ENCODE measurements at places on chromosomes 7 and 10.
A peak's percentile ranks its signal among the peaks of the same experiment; 100 is the strongest.

DNA sequence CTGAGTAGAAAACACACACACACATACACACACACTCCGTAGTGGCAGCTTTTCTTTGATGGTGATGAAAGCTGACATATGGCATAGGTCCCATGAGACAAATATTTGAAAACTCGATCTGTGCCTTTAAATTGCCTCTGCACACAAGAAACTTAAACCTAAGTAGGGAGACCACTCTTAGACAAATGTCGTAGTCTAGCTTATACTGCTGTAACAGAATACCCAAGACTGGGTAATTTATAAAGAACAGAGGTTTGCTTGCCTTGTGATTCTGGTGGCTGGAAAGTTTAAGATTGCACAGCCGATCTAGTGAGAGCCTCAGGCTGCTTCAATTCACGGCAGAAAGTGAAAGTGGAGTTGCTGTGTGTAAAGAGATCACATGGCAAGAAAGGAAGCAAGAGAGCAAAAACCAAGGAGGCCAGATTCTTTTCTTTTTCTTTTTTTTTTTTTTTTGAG, 489.4 kb upstream of the SORCS1 start:
- no peak for DNase-seq

- no peak for DNase-seq
Measured at GRCh38 chr7:115679423-115679822, 351.1 kb downstream of the TFEC start.

GRCh38 chr10:79074732-79075131, 6.0 kb downstream of the ZMIZ1 start:
- no peak for DNase-seq

DNA sequence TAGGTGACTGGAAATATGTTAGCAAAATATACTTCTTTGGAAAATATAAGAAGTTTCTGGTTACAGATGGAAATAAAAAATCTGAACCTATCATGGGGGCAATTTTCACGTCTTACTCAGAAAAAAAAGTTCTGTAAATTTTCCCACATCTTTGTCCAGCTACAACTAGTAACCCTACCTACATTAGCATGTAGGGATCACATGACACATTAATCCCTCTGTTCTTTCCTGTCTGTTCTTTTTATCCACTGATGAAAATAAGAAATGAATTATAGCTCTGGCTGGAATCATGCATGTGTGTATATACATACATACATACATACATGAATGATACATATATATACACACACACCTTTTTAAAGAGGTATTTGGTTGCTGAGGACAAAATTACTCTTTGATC, 3.6 kb upstream of the FAM53B start:
- DNase-seq: no peak

DNA sequence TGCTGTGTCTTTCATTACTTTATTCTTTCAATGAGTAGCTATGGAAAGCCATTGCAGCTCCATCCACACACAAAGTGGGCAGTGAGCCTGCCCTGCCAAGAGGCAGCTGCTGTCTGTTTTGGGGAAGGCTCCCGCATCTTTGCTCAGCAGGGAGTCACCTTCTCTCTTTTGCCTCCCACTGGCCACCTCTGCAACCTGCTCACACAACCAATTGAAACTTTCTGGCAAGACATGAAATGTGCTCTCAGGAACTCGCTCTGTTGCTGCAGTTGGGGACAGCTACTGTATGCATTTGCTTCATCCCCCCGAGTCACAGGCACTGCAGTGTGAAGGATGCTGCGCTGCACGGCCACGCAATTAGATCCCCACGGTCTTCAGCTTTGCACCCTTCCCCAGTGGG, 244.8 kb upstream of the NFE2L3 start:
- no peak for DNase-seq

- no peak for DNase-seq
Measured at GRCh38 chr7:6157685-6158423, 114.6 kb downstream of the CYTH3 start.

DNA sequence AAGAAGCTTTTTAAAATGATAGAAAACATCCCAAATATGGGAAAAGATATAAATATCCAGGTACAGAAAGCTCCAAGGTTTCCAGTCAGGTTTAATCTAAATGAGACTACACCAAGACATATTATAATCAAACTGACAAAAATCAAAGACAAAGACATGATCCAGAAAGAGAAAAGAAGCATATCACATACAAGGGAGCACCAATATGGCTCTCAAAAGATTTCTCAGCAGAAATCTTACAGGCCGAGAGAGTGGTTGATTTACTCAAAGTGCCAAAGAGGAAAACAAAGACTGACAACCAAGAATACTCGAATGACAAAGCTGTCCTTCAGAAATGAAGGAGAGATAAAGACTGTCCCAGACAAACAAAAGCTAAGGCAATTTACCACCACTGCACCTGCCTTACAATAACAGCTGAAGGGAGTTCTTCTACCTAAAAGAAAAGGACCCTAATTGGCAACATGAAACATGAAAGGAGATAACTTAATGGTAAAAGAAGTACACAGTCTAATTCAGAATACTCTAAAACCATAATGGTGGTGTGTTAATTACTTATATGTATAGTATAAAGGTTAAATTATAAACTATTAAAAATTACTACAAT, 25.4 kb downstream of the OR2A14 start:
- DNase-seq: no peak

- DNase-seq: no peak
Measured at GRCh38 chr7:69657331-69657730, 59.1 kb downstream of the AUTS2 start.

DNA sequence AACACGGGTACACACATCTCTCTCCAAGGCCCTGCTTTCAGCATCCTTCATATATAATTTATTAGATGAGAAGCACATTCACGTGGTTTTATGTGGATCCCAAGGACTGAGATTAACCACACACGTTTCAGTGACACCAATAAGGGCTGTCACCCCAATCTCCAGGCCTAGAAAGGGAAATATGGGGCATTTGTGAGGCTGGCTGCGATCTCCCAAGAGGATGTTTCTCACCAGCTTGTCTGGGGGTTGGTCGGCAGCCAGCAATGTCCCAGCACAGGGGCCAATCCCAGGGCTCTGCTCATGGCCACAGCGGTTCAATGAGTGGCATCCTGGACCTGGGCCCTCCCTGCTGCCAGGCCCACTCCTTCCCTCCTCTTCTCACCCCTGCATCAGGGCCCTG, 115.5 kb downstream of the ITIH5 start:
- no peak for DNase-seq

GRCh38 chr10:11716686-11717085, 25.5 kb upstream of the ECHDC3 start:
- no peak for DNase-seq

- DNase-seq: no peak
Measured at GRCh38 chr10:11680496-11680895, 61.7 kb upstream of the ECHDC3 start.

DNA sequence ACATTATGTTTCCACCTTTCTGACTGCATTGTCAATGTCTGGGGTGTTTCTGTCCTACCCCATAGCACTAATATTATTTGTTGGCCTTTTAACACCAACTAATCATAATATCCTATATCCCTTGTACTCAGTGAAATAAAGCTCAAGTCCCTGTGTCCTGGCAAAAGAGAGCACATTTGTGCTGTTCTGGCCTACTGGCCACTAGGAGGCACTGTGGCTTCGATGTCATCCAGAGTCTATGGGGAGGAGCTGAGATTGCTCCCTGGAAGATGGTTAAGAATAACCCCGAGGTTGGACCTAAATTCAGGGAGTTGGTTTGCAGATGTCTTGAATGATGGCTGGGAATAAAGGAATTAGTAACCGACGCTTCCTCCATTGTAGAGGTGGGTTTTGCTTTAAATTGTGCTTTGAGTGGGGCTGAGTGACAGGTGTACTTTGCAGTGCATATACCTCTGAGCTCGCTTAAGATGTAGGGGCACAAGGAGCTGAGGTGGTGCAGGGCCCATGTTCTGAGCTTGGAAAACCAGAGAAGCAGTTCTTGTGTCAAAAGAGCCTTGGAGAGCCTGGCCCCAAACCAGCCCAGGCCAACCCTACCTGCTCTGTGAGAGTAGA, 191.2 kb upstream of the PRSS1 start:
- DNase-seq: no peak

DNA sequence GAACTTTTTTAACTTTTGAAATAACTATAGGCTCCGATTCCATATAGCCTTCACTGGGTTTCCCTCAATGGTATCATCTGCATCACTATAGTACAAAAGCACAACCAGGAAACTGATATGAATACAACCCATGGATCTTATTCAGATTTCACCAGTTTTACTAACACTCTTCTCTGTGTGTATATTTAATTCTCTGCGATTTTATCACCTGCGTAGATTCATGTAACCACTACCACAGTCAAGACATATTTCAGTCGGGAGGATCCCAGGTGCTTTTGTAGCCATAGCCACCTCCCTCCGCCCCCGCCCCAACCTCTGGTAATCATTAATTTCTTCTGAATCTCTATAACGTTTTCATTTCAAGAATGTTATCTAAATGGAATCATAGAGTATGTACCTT, 82.8 kb upstream of the C7orf33 start:
- DNase-seq: peak; percentile 30

DNA sequence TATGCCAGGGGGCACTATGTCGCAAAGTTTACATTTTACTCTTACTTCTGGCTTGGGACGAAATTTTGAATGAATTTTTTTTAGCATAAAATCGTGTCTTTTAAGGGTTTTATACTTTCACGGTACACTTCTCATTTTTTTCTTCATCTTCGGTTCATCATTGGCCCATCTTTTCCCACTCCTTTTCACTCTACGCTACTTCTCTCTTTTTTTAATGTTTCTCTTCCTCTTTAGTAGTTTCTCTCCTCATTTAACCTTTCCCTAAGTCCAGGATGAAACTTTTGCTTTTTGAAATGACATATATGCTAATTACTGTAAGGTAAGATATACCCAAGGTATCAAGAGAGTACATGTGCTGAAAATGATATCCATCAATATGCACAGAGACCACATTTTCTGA, 39.5 kb downstream of the C7orf33 start:
- no peak for DNase-seq

DNA sequence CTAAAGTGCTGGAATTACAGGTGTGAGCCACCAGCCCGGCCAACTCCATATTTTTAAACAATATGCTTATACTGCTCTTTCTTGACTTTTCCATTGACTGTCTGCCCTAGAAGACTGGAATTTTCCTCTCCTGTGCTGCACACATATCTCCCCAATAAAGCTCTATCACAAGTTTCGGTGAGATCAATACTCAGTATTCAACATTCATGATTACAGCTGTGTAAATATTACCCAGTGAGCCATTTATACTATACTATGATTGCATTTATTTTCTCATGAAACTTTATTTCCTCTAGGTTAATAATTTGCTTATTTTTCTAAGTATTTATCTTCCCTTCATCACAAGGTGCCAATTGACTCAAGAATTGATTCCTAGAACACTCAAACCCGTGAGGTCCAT, 48.5 kb upstream of the GRID1 start:
- no peak for DNase-seq

DNA sequence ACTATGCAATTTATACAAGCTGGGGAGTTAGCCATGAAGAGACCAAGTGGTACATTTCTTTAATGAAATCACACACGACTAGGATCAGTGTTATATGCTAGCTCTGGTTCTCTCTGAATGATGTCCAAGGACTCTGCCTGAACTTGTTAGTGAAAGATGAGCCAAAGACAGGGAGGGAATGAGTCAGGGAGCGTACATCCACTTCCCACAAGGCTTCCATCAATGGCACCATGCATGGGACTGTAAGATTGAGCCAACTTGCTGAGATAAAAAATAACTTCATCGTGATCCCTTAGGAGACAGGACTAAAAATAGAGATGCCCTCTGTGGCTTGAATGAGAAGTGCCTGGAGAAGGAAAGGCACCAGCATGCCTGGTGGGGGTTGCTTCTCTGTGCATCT, 629.7 kb downstream of the ACTR3B start:
- no peak for DNase-seq

- no peak for DNase-seq
Measured at GRCh38 chr7:106866298-106867281, 1.5 kb downstream of the PIK3CG start.

DNA sequence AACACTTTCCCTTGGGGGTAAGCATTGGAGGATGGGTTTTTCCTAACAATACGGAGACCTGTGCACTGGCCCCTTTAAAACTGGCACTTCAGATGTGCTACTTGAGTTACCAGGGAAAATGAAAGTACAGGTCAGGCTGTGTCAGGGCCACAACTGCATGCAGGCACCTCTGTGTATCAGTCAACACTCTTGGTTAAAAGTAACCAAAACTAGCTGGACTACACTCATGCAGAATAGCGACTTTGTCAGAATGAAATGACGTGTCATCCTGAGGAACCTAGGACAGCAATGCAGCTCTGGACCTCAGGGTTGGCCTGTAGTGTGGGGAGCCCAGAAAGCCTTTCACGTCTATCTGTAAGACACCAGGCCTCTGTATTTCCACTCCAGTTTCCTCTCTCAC, 33.8 kb upstream of the SMKR1 start:
- no peak for DNase-seq

GRCh38 chr7:19853261-19853832, 79.9 kb upstream of the TMEM196 start:
- DNase-seq: no peak

GRCh38 chr7:69787736-69788431, 189.6 kb downstream of the AUTS2 start:
- DNase-seq: no peak

DNA sequence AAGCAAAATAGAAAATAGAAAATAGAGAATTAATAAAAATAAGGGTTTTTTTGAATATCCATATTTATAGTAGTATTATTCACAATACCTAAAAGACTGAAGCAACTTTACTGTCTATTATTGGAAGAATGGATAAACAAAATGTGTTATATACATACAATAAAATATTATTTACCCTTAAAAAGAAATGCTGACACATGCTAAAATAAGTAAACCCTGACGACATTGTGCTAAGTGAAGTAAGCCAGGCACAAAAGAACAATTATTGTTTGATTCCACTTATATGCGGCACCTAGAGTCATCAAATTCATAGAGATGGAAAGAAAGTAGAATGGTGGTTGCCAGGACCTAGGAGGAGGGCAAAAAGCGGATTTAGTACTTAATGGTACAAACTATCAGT, 39.0 kb downstream of the LRRC17 start:
- DNase-seq: no peak

DNA sequence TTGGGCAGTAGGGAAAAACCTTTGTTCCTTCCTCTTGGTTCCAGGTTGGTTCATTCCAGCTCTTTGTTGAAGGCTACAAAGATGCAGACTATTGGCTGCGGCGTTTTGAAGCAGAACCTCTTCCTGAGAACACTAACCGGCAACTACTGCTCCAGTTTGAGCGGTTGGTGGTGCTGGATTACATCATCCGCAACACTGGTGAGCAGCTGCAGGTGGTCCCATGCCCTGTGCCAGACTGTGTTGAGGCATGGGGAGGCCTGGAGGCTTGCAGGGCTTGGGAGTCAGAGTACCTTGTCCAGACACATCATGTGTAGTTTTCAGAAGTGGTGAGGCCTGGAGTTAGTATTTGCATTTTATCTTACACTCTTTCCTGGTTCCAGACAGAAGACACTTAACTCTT, 16.3 kb downstream of the PI4K2A start:
- DNase-seq: no peak

DNA sequence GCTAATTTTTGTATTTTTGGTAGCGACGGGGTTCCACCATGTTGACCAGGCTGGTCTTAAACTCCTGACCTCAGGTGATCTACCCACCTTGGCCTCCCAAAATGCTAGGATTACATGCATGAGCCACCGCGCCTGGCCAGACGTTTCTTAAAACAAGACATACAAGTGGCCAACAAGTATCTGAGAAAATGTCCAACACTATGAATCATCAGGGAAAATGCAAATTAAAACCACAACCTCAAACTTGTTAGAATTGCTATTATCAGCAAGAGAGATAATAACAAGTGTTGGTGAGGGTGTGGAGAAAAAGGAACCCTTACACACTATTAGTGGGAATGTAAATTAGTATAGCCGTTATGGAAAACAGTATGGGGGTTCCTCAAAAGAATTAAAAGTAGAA, 148.6 kb downstream of the SUGCT start:
- no peak for DNase-seq
